Pancreas (tissue), 10 donors: ENCODE measurements at places on chromosomes 6 and 20. TPM values are rescaled to one million over a fixed set of nuclear protein-coding genes. Genes with fewer than 3 reads are reported as not detected.

- no peaks in the 10 kb centered on the region for H3K4me1 ChIP-seq
- H3K36me3 ChIP-seq = no peaks in the 10 kb centered on the region
- H3K27ac ChIP-seq = no peak overlapping the region
- no peak overlapping the region for H3K4me3 ChIP-seq
Measured at GRCh38 chr6:6328451-6328850, 8.0 kb upstream of the F13A1 start.

POFUT1 gene
- 20.7 TPM for total RNA-seq

HLA-G gene
- 0.28 TPM for total RNA-seq

GRCh38 chr6:114862819-114863218 lies 520.0 kb upstream of the HS3ST5 start:
- H3K4me3 ChIP-seq = no peak overlapping the region
- no peaks in the 10 kb centered on the region for H3K36me3 ChIP-seq
- no peak overlapping the region for H3K27ac ChIP-seq
- no peaks in the 10 kb centered on the region for H3K4me1 ChIP-seq

DNA sequence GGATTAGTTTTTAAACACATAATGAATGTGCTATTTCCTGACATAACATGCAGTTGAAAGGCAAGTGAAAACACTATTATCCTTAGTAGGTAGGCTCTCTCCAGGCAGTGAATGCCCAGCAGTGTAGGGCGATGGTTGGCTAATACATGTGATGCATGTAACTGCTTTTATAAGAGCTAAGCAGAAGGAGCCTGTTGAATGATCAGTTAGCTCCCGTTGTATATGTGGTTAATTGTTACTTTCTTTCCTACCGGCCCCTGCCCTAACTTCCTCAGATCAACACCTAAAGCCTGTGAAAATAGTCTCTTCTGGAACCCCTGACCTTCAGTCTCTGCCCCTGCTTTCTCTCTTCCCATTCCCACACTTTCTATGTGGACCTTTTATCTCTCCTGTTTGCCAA lies 10.5 kb downstream of the SOX4 start:
- no peak overlapping the region for H3K27ac ChIP-seq
- no peak for DNase-seq
- no peaks in the 10 kb centered on the region for H3K36me3 ChIP-seq
- no peak overlapping the region for H3K4me3 ChIP-seq
- H3K27me3 ChIP-seq = no peaks in the 10 kb centered on the region

GRCh38 chr6:111423055-111423633 lies 59.9 kb downstream of the REV3L start:
- H3K4me3 ChIP-seq = no peak overlapping the region
- H3K27me3 ChIP-seq = no peaks in the 10 kb centered on the region
- DNase-seq = no peak
- peaks cover 10% of the 10 kb centered on the region for H3K4me1 ChIP-seq
- H3K27ac ChIP-seq = no peak overlapping the region
- H3K36me3 ChIP-seq = no peaks in the 10 kb centered on the region

VNN1 gene
- 2.0 TPM for total RNA-seq

- no peak overlapping the region for H3K4me3 ChIP-seq
- no peaks in the 10 kb centered on the region for H3K27me3 ChIP-seq
- H3K27ac ChIP-seq = no peak overlapping the region
Measured at GRCh38 chr6:98498144-98498775, 336.1 kb upstream of the POU3F2 start.

ENPP1 gene
- 34.5 TPM for total RNA-seq

BPIFB2 gene
- total RNA-seq = not detected

DNA sequence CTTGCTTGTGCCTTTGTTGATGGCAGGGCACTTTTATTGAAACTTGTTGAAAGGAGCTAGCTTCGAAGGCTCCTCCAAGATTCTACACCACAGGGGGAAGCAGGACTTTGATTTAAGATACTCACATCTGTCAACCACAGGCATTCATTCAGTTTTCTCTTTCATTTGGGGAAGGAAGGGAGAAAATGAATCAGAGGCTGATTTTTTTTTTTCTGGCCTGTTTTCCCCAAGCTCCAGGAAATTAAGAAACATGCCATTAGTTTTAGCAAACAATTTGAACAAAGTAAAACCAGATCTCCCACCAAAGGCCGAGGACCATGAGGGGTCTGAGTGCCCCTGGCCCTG lies 8.7 kb upstream of the APCDD1L start:
- H3K4me1 ChIP-seq = no peaks in the 10 kb centered on the region
- no peak overlapping the region for H3K27ac ChIP-seq
- DNase-seq = no peak
- no peaks in the 10 kb centered on the region for H3K36me3 ChIP-seq
- no peaks in the 10 kb centered on the region for H3K27me3 ChIP-seq

GRCh38 chr6:109239160-109239559 lies 143.1 kb downstream of the CD164 start:
- no peak overlapping the region for H3K27ac ChIP-seq
- no peaks in the 10 kb centered on the region for H3K36me3 ChIP-seq
- H3K4me1 ChIP-seq = no peaks in the 10 kb centered on the region

- no peak overlapping the region for H3K27ac ChIP-seq
- no peaks in the 10 kb centered on the region for H3K4me1 ChIP-seq
- no peak overlapping the region for H3K4me3 ChIP-seq
- no peaks in the 10 kb centered on the region for H3K27me3 ChIP-seq
Measured at GRCh38 chr20:24303393-24304170, 165.8 kb upstream of the SYNDIG1 start.

DNA sequence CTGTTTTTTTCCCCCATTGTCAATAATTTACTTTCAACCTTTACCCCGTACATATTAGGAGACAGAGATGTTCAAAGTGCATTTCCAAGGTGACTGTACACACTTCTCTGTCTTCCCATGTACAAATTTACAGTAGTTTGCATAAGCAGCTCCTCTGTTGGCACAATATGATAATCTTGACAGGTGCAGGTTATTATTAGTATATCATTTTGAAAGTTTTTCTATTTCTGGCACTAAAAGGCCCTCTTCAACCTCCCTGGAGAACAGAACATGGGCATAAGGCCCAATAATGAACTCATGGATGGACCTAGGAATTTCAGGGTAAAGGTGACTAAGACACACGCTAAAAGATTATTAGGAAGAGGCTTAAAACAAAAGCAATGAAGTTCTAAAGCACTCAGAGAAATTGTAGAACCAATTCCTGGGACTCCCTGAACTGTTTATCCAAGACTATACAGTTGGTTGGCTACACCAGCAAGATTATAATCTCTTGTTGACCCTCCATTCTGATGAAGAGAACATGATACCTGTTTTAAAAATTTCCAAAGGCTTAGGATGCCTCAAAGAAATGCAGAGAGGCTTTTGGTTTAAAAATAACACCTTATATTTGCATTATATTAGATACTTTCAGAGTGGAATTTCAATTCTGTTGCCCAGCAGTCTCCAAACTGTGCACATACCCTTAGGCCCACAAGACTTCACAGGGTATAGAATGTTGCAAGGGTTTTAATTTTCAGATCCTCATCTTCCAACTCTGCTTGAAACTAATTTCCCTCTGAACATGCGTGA lies 1.1 kb downstream of the AIG1 start:
- peak overlapping the region; percentile 89 for H3K4me3 ChIP-seq
- peaks cover 13% of the 10 kb centered on the region for H3K4me1 ChIP-seq
- no peaks in the 10 kb centered on the region for H3K27me3 ChIP-seq
- no peak for DNase-seq
- peak overlapping the region; percentile 67 for H3K27ac ChIP-seq

TMEM74B gene
- 0.22 TPM for total RNA-seq

GRCh38 chr6:7085911-7086310 lies 21.9 kb upstream of the RREB1 start:
- H3K27ac ChIP-seq = no peak overlapping the region
- no peak for DNase-seq
